ENCODE measurements at places on chromosomes 4 and X.
A peak's percentile ranks its signal among the peaks of the same experiment; 100 is the strongest.

DNA sequence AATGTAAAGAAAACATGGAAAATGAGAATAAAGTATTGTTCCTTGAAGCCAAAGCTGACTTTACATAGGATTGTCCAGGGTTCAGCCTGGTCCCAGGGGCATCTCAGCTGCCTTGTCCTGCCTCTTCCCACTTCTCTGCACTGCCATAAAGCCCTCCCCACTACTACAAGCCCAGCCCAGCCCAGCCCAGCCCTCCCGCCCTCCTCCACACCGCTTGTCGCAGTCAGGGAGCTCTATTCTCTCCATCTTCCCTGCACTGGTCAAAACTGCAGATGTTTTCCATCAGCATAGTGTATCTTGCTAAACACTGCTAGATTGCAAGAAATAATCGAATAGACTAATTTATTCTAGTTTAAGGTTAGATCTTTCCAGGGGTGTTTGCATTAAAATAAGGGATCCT is 100.3 kb downstream of the TENM3 start:
- no peak for ATAC-seq

DNA sequence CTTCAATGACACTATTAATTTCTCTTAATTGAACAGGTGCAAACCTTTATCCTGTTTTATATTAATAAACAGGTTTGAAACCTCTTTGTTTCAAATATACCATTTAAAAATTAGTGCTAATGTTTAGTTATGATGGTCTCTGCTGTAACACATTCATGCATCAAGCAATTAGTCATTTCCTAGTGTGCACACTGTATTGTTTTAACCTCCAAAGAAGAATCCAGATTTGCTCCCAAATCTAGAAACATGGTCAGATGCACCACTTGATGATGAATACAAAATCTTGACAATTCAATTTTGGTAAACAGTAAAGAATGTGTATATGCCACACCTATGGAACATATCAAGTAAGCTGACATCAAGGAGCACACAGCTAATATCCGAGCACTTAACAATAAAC is 157.1 kb downstream of the TRIML1 start:
- no peak for ATAC-seq

DNA sequence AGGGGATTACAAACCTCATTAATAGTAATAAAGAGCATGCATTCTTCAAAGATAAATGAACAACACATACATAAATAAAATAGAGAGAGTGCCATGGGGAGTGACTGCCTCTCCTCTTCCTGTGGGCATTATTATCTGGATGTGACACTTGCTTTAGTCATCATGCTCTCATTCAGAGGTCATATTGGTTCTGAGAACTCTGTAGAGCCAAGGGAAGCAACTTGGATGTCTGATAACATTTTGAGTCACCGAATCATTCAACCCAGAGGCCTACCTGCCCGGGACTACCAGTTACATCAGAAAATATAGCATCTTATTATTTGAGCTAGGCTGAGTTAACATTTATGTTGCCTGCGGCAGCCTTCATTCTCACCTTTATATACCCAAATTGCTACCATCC is 489.5 kb downstream of the STIM2 start:
- ATAC-seq = no peak

DNA sequence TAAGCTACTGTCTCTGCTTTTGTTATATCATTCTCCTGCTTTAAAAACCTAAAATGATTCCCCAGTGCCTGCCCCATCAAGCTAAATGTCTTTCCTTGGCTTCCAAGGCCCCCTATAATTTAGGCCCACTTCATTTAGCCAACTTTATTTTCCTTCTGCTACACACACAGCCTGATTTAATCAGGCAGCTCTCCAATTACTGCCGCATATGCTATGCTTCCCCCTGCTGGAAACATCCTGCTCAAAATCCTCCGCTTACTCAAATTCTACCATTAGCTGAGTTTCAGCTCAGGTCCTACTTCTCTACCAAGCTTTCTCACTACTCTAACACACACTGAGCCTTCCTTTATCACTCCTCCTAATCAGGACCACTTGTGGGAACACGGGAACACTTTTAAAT is 17.0 kb downstream of the LAMP2 start:
- ATAC-seq = no peak

- ATAC-seq = no peak
These were observed 2614.2 kb downstream of the PCDH7 start for GRCh38 chr4:33334416-33334815.

GRCh38 chr4:75679876-75680575 is 6.8 kb upstream of the G3BP2 start:
- ATAC-seq = no peak

GRCh38 chrX:9374555-9374954 is 90.3 kb upstream of the TBL1X start:
- no peak for ATAC-seq

DNA sequence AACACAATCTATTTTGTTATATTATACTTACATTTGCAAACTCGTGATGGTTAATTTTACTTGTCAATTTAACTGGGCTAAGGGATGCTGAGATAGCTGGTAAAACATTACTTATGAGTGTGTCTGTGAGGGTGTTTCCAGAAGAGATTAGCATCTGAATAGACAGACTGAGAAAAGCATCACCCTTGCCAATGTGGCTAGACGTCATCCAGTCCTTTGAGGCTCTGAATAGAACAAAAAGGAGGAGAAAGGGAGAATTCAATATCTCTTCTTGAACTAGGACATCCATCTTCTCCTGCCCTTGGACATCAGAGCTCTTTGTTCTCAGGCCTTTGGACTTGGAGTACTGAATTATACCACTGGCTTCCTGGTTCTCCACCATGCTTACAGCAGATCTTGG is 154.6 kb downstream of the EPHA5 start:
- ATAC-seq = no peak

GRCh38 chr4:44996276-44996845 is 270.0 kb upstream of the GNPDA2 start:
- ATAC-seq = no peak

GRCh38 chrX:118726887-118727685 is at the start of gene IL13RA1:
TSS of gene IL13RA1 (plus strand) at chrX:118727606. CDS start at chrX:118727639, 33 bp downstream.
- peak; percentile 88 for ATAC-seq

DNA sequence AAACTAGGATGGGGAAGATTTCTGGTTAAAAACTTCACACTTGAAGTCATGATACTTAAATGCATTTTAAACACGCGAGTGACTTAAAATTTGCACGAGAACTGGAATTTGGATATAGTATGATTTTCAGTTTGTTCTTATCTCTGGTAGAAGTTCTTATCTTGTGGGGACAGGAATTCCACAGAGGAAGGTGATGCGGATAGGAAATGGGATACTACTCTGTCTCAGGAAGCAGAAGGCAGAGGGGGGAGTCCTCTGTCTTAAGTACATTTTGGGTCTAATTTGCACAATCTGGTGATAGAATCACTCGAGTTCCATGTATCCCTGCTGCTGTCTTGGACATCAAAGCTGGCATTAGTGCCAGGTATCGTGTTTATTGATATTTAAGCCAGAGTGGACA is 53.3 kb downstream of the TLL1 start:
- no peak for ATAC-seq

DNA sequence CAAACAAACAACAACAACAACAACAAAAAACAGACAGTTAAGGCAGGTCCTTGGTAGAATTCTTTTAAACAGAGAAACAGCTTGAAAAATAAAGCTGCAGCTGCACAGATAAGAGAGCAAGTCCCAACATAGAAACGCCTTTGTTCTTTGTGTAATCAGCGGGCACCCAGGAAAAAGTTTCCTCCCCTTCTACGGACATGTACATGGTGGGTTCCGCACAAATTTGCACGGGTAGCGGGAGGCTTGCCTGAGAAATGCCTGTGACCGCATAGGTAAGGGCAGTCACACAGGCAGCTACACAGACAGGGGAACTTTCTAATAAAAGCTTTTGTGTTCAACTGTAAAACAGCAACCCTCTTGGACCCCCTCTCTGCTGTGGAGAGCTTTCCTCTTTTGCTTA is 25.7 kb upstream of the CT47A1 start:
- ATAC-seq = no peak

GRCh38 chr4:12875640-12876243 is 608.4 kb downstream of the RAB28 start:
- no peak for ATAC-seq

DNA sequence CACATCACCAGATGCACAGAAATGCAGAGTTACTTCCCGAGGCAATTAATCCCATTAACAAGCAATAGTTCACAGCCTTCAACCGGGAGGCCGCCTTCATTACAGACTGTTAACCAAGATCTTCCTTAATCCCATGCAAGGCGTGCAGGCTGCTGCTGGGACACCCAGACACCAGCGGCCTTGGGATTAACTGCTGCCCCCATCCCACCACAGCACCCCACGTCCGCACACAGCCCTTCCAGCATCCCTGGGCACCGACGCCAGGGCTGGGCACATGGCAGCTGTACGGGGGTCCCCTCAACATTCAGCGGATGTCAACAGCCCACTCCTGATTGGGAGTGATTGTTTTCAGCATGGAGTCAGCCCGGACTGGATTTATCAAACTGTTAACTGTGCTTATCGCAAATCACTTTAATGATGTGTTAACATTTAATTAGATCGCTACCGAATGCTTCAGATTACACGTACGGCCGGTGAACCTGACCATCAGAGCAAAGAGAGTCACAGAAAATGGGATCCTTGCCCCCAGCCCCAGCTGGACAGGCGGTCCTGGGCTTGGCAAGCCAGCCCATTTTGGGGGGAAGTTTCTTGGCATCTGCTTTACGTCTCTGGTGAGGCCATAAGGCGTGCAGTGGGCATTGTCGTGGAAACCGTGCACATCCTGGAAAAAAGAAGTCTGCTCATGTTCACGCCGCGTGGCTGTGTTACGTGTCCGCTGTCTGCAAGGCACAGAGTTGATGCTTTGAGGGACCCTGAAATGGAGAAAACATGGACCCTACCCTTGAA is 126.4 kb downstream of the HMX1 start:
- no peak for ATAC-seq

- ATAC-seq = no peak
These were observed 148.7 kb upstream of the KIT start for GRCh38 chr4:54509057-54509456.

- ATAC-seq = no peak
These were observed 249.1 kb upstream of the DIAPH2 start for GRCh38 chrX:96435378-96436035.

GRCh38 chr4:67320645-67321044 is 224.7 kb downstream of the CENPC start:
- ATAC-seq = no peak

All from activated T-helper 17 cell treated with anti-CD3 and anti-CD28 coated beads, Interleukin-2, amount 50 U/mL, for 72 hours (primary cell).